Thoracic aorta endothelial cell (primary cell): ENCODE measurements at places on chromosomes 13 and 19. TPM values are rescaled to one million over a fixed set of nuclear protein-coding genes. Genes with fewer than 3 reads are reported as not detected.

Gene GRIK5
- total RNA-seq, result 0.27 and 5.8 TPM in 2 replicates

Gene FUT2
- not detected in 2 replicates for total RNA-seq

Gene GRK1
- total RNA-seq, result under 0.01 TPM in 1 of 2 replicates, not detected in the other

Gene SLC17A7
- under 0.01 TPM in 1 of 2 replicates, not detected in the other for total RNA-seq

Gene CEACAM8
- total RNA-seq, result not detected in 2 replicates

Gene RDH8
- not detected in 2 replicates for total RNA-seq

Gene CYP4F3
- under 0.01 and 0.07 TPM in 2 replicates for total RNA-seq

Gene KLK2
- total RNA-seq, result not detected in 2 replicates

Gene ANGPTL8
- not detected in 2 replicates for total RNA-seq

Gene GSX1
- total RNA-seq, result not detected in 2 replicates

Gene MEIOSIN
- not detected in 2 replicates for total RNA-seq

Gene METTL21C
- not detected in 2 replicates for total RNA-seq

Gene SULT2A1
- not detected in 2 replicates for total RNA-seq

Gene CELF5
- total RNA-seq, result 0.14 TPM in 1 of 2 replicates, not detected in the other

Gene SIGLEC8
- total RNA-seq, result not detected in 2 replicates

Gene CAB39L
- total RNA-seq, result 8.2 and 10.9 TPM in 2 replicates

Gene SCEL
- not detected in 2 replicates for total RNA-seq

Gene OXGR1
- not detected in 2 replicates for total RNA-seq

Gene RCBTB1
- total RNA-seq, result 28.6 and 30.5 TPM in 2 replicates

Gene MADCAM1
- total RNA-seq, result 0.07 and 0.13 TPM in 2 replicates

Gene SGTA
- 68.1 and 68.2 TPM in 2 replicates for total RNA-seq

Gene AP1M2
- not detected in 2 replicates for total RNA-seq

Gene KBTBD7
- 5.2 and 6.2 TPM in 2 replicates for total RNA-seq

Gene CYP2A6
- not detected in 2 replicates for total RNA-seq

Gene CNFN
- total RNA-seq, result not detected in 2 replicates

Gene NPAS1
- total RNA-seq, result 0.07 TPM in 1 of 2 replicates, not detected in the other

Gene TICAM1
- total RNA-seq, result 3.9 and 5.5 TPM in 2 replicates

Gene ZNF653
- 3.9 and 4.0 TPM in 2 replicates for total RNA-seq

Gene C5AR1
- not detected in 2 replicates for total RNA-seq

Gene ZNF560
- total RNA-seq, result 0.07 and 0.27 TPM in 2 replicates

Gene POSTN
- total RNA-seq, result 18.7 and 291 TPM in 2 replicates

Gene FLT3LG
- 2.4 and 3.1 TPM in 2 replicates for total RNA-seq

Gene IFI30
- 0.93 and 1.5 TPM in 2 replicates for total RNA-seq

Gene POU2F2
- 0.40 and 1.1 TPM in 2 replicates for total RNA-seq

Gene SPRED3
- 7.8 and 11.0 TPM in 2 replicates for total RNA-seq

Gene IGFLR1
- total RNA-seq, result 0.53 and 1.1 TPM in 2 replicates

Gene ZNF99
- not detected in 2 replicates for total RNA-seq

Gene YJEFN3
- 0.27 and 0.29 TPM in 2 replicates for total RNA-seq

Gene TMPRSS9
- under 0.01 TPM in 1 of 2 replicates, not detected in the other for total RNA-seq

Gene ATP1A3
- 0.07 and 0.13 TPM in 2 replicates for total RNA-seq

Gene ANKLE1
- total RNA-seq, result 1.5 and 1.6 TPM in 2 replicates

Gene SIGLECL1
- total RNA-seq, result not detected in 2 replicates

Gene IFNL2
- not detected in 2 replicates for total RNA-seq

Gene C19orf85
- total RNA-seq, result not detected in 2 replicates

Gene GIPR
- not detected in 2 replicates for total RNA-seq
